MCF 10A (cell line): ENCODE measurements at places on chromosomes 6 and 20.

- DNase-seq = no peak
Measured at GRCh38 chr6:73131706-73132105, 93.6 kb downstream of the KHDC1L start.

- peak; percentile 14 for DNase-seq
Measured at GRCh38 chr6:63245909-63246308, 34.6 kb downstream of the FKBP1C start.

- DNase-seq = no peak
Measured at GRCh38 chr6:113854531-113855499, 2.3 kb upstream of the MARCKS start.

DNA sequence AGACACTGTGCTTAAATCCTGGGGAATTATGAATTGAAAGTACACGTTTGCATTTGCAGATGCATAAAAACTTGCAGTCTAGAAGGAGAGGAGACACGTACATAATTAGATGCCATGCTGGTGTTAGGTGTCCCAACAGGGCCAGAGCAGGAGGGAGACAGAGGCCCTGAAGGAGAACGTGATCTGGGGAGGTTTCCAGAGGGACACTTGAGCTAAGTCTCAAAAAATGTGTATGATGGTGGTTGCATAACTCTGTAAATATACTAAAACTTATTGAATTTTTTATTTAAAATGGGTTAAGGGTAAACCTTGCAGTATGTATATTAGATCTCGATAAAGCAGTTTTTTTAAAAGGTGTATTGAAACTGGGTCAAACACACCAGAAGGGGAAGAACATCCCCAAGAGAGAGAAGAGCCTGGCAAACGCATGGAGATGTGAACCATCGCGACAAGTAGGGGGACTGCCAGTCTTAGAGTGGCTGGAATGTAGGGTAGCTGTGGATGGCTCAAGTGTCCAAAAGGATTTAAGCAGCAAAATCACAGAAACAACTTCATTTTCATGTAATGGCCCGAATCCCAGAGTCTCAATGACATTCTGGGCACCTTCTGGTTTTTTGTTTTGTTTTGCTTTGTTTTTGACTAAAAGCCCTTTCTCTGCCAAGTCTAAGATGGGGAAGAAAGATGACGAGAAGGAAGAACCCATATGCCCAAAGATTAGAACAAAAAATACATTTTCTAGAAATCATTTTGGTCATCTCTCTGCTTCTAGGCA, 15.3 kb downstream of the TRAF3IP2 start:
- peak; percentile 33 for DNase-seq

GRCh38 chr6:5083813-5084359, 1.3 kb upstream of the PPP1R3G start:
- no peak for DNase-seq

DNA sequence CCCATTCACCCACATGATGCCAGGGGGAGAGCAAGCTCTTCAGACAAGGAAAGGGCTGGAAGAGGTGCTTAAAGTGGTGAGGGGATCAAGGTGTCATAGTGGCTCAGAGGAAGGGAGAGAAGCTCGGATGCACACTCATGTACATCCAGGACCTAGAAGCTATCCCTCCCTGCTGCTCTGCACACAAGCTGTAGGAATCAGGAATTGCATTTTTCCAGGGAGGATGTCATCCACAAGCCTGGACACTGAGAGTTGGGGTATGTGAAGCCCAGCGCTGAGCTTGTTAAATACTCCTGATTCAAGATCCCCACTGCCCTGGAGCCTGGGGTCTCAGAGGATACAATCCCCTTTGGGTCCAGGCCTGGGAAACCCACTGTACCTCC, 85.8 kb upstream of the CCDC167 start:
- no peak for DNase-seq

DNA sequence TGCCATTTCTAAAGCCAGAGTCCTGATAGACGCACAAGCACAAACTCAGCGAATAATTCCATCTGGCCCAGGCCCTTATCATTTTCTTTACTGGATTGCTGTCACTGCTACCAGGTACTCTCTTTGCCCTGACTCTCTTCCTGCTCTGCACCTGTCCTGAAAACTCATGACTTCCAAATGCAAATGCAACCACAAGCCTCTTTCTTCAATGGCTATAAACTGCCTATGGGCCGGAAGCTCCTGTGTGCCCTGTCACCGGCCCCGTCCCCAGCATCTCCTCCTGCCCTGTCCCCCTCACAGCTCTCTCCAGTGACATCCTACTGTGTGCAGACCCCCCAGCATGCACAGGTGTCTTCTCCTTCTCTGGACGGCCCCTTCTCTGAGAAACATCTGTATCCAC, 302.6 kb downstream of the GMDS start:
- DNase-seq = no peak

- DNase-seq = no peak
Measured at GRCh38 chr20:6094063-6094462, 28.8 kb downstream of the FERMT1 start.

DNA sequence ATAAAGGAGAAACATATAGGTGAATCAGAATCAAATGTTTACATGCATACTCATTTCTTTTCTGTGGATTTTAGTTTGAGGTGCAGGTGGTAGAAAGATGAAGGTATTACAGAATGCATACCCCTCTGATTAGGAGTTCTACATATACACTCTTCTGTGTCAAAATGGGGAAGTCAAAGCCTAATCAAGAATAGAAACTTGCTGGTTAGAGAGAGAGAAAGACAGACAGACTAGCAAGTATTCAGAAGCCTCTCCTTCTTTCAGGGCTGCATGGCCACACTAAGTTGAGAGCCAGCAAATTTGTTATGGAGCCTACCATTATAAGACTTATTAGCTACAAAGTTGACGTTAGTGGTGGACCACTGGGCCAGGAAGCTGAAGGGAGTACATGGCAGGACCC, 358.3 kb upstream of the EYS start:
- DNase-seq = no peak

DNA sequence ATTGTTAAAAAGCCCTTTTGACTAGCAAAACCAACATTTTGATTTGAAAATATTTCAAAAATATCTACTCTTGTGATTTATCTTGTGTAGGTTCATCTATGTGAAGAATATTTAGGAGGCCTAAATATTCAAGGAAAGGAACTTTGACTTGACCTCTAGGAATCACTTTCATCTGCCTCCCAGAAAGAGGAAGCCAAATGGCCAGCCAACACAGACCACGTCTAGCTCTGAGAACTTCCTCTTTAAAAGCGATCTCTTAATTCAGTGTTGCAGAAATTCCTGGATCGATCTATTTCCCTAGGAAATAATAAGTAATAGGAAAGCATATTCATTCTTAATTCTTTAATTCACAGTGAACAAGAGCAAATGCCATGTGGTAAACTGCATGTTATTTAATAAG, 9.6 kb upstream of the MOXD1 start:
- no peak for DNase-seq

- DNase-seq = no peak
Measured at GRCh38 chr6:161394437-161394836, 120.6 kb upstream of the AGPAT4 start.

DNA sequence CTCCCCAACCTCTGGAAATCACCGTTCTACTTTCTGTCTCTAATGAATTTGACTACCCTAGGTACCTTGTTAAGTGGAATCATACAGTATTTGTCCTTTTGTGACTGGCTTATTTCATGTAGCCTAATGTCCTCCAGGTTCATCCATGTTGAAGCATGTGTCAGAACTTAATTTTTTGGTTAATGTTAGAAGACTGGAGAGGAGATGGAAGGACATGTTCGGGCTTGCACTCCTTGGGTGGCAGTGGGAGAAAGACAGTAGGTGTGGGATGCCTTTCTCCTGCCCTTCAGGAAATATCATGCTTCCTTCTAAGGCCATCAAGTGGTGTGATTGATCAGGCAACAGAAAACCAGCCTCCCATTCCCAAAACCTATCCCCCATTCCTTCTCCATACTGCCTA, 61.1 kb upstream of the RNF144B start:
- DNase-seq = no peak

DNA sequence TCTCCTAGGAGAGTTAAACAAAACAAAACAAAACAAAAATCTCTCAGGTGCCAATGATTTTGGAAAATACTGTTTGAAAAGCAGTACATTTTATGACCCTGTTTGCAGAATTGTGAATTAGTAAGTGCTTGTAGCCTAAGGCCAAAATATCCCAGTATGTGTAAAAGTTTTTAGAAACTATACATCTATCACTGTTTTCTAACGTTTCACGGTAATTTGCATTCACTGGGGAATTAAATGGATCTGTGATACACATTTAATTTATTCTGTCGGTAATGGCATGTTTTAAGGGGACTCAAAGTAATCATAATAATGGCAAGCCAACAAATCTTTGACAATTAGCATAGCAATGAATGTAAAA, 95.6 kb upstream of the FAM184A start:
- no peak for DNase-seq

DNA sequence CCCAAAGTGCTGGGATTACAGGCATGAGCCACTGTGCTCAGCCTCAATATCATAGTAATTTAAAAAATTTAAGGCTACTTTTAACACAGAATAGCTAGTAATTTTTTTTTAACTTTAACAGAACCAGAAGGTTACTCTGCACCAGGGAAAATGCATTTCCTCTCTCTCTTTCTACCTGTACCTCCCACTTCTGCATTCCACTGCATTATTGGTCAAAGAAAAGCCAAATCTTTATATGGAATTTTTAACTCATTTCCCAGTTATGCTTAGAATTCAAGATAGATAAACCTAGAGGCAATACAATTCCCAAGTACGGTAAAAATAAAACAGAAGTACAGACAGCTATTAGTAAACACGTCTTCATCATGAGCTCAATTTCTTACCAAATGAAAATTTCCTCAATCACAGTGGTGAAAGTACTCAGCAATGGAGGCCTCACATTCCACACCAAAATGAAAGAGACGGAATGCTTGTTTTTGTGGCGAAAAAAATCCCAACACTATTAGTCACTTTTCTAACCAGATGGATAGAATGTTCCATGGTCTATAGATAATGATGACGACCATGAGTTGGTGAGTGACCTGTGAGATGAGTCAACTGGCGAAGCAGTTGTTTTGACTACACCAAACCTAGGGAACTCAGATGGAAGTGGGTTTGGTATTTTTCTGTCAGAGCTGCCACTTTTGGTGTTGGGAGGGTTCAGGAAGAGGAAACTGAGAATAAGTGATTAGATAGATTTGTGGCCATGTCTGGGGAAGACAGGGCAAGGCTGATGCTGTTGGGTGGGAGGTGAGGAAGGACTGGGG, 104.7 kb upstream of the SGK1 start:
- peak; percentile 88 for DNase-seq

- no peak for DNase-seq
Measured at GRCh38 chr6:70557998-70558397, 8.7 kb upstream of the SDHAF4 start.

DNA sequence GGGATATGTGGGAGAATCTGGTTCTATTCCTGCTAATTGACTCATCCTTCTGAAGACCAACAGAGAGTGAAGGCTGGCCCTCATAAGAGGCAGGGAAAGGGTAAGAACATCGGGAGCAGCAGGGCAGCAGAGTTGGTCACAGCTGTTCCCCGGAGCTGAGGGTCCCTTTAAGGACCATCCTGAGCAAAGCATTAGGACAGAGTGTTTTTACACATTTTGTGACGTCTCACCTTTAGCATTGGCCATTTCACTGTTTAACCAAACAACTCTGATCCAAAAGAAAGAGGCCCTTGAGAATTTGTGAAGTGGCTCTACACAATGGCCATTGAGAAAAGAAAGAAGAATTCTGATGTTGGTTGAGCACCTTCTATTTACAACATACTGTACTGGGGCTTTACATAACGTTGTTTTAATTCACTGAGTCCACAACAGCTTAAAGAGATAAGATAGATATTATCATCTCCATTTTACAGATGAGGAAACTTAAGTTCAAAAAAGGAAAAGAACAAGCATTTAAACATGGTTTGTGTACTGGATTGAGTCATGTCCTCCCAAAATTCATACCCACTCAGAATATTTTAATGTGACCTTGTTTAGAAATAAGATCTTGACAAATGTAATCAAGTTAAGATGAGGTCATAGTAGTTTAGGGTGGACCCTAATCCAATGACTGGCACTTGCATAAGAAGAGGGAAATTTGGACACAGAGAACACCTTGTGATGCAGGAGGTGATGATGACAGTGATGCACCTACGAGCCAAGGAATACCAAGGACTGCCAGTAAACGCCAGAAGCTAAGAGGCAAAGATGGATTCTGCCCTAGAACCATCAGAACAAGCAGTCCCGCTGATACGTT, 62.0 kb downstream of the VGLL2 start:
- no peak for DNase-seq

DNA sequence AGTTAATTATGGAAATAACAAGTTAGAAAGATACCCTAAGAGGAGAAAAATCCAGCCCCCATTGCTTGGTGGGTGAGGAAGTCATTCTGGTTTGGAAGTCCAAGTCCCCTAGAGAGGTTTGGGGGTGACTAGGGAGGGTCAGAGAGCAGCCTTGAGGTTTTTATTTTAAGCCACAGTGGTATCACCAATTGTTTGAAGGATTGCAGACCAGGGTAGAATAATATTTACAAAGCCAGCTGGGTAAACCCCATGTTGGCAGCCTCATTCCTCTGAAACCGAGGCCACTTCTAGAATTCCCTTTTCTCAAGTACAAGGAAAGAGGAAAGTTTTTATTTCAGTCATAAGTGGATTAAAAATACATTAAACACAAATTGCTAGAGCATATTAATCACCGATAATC, 99.7 kb downstream of the TMEM170B start:
- no peak for DNase-seq

DNA sequence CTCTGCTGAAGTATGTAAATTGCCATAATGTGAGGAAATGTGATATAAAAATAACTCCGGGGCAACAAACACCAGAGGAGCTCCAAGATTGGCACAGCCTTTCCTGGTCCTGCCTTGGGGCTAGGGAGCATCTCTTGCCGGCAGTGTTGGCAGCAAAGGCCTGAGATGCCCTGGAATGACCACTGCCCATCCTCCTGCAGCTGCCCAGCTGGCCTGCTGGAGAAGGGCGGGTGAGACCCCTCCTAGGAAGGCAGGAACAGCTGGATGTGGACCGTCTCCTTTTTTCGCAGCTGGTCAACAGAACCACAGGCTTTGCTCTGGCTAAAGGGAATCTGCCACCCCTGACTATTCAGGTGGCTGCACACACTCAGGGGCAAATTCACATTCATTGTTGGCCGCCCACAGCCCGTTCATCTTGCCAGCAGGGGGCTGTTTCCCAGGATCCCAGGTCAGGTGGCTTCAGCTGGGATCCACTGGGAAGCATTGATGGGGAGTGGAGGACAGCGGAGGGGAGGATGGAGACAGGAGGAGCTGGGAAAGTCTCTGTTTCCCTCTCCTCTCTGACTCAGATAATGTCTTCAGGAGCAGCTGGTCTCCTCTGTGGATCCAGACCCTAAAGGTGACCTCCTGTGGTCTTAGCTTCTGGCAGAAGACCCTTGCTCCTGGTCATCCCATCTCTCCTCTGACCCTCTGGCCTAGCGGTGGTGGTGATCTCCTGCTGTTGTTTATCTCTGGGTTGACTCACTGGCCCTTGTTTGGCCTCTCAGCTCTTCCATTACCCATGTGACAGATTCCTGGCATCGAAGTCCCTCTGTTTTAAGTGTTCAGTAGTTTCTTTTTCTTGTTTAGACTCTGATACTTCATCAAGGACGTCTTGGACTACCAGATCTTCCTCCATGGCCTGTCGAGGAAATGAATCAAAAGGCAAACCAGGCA, 336.7 kb downstream of the DHX35 start:
- DNase-seq = no peak
